Lower leg skin (tissue), 4 donors: ENCODE measurements at places on chromosomes 4 and X. TPM values are rescaled to one million over a fixed set of nuclear protein-coding genes. Genes with fewer than 3 reads are reported as not detected.

DNA sequence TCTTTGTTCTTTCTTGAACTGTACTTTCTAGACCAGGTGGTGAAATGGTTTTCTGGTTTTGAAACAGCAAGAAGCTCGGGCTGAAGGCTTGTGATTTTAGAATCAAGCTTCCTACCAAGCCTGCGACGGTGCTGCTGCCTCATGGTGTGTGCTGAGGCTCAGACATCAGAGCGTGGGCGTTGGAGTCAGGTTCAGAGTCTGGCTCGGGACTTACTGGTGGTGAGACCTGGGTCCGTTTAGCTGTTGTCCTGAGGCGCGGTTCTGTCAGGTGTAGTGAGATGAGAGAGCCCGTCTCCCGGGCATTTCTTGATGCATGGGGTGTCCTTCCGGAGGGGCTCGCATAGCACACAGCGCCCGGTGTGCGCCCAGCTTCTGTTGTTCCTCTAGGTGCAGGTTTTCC lies 19.7 kb upstream of the TADA2B start:
- DNase-seq: no peak

- no peak for DNase-seq
These were observed 87.1 kb downstream of the DHX15 start for GRCh38 chr4:24497221-24497620.

DNA sequence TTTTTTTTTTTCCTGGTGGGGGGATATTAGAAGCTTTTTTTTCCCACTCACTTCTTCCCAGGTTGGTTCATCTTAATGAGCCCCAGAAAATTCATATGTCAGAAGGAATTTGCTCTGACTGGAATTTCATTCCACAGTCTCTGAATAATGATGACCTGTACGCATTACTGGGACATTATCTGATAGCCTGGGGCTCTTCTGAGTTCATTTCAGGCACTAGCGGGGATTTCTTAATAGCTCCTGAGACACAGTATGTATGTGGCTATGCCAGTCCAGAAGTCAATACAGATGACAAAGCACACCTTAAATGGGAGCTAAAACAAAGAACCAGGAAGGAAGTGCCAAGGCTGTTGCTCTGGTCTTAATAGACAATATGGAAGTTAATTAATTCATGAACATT lies 295.2 kb upstream of the IGFBP7 start:
- no peak for DNase-seq

- DNase-seq: no peak
These were observed 68.6 kb upstream of the MCF2 start for GRCh38 chrX:139776599-139776998.

DNA sequence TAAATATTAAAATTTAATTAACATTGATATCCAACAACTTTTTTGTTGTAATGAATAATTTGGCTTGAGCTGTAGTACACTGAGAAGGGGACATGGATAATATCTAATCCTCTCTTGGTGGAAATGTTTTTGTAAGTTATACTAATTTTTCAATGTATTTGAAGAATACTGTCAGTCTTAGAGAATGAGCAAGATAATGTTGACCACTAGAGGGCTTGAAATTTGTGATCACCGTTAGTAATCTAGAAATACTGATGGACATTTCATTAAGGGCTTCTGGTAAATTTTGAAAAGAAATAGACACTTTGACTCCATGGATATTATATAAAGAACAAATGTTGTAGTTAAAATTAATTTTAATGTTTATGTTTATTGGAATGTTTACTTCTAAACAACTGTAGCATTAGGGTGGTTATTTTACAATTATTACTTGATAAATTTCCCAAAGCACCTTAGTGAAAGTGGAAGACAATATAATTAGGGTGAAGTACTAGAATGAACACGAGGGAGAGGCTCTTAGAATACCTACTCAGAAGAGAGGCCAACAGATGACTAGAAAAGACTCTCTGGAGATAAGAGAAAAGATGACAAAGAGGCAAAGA lies 20.0 kb upstream of the CAMK2D start:
- DNase-seq: no peak

DNA sequence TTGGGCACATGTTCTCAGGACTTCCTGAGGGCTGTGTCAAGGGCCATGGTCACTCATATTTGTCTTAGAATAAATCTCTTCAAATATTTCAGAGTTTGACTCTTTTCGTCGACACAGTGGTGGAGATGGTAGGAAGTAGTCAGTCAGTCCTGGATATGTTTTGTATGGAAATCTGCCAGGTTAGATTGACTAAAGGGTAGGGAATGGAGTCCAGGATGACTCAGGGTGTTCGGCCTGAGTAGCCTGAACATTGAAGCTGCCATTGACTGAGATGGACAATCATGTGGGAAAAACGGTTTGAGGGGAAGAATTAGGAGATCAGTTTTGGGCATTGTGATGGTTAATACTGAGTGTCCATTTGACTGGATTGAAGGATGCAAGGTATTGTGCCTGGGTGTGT lies 177.1 kb upstream of the CENPE start:
- DNase-seq: no peak

BEX5 gene
- 1.3 TPM for total RNA-seq

RAB41 gene
- total RNA-seq: not detected

S100G gene
- not detected for total RNA-seq
